Ovary (tissue), 10 donors: ENCODE measurements at places on chromosomes 4 and X. TPM values are rescaled to one million over a fixed set of nuclear protein-coding genes. Genes with fewer than 3 reads are reported as not detected.

- H3K4me3 ChIP-seq: no peak overlapping the region
- DNase-seq: no peak
- H3K36me3 ChIP-seq: no peaks in the 10 kb centered on the region
- H3K27ac ChIP-seq: no peak overlapping the region
- no peaks in the 10 kb centered on the region for H3K4me1 ChIP-seq
Measured at GRCh38 chr4:129326571-129327460, 230.9 kb downstream of the C4orf33 start.

GRCh38 chrX:138765051-138765450, 53.5 kb upstream of the FGF13 start:
- H3K4me3 ChIP-seq: no peak overlapping the region
- H3K4me1 ChIP-seq: no peaks in the 10 kb centered on the region
- no peak for DNase-seq
- no peak overlapping the region for H3K27ac ChIP-seq

DNA sequence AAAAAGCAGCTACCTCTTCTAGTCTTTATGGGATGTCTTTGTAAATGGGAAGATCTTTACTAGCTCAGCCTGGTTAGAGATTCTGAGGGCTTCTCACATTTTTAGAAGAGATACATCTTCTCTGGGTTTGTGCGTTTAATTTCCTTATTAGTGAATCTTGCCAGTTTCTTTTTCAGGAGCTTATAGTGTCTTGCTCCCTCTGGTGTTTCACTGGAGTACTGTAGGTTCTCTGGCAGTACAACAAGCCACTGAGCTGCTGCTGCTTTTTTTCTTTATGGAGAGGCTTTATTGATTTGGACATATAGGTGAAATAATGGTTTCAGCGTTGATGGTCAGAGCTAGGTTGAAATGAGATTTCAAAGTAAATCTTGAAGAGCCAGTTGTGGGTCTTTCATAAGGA, 82.9 kb downstream of the LAS1L start:
- no peaks in the 10 kb centered on the region for H3K4me1 ChIP-seq
- H3K27me3 ChIP-seq: no peaks in the 10 kb centered on the region
- no peak for DNase-seq

- H3K27ac ChIP-seq: no peak overlapping the region
- no peak for DNase-seq
- H3K4me3 ChIP-seq: no peak overlapping the region
- no peaks in the 10 kb centered on the region for H3K36me3 ChIP-seq
- no peaks in the 10 kb centered on the region for H3K27me3 ChIP-seq
Measured at GRCh38 chr4:34066126-34066525, 2178.2 kb downstream of the ARAP2 start.

GRCh38 chr4:7727749-7728148, 211.9 kb downstream of the AFAP1 start:
- no peak for DNase-seq
- H3K27me3 ChIP-seq: no peaks in the 10 kb centered on the region
- no peaks in the 10 kb centered on the region for H3K36me3 ChIP-seq
- no peaks in the 10 kb centered on the region for H3K4me1 ChIP-seq
- H3K27ac ChIP-seq: no peak overlapping the region

GRCh38 chrX:100695991-100696390, 35.9 kb downstream of the SYTL4 start:
- H3K36me3 ChIP-seq: no peaks in the 10 kb centered on the region
- no peaks in the 10 kb centered on the region for H3K4me1 ChIP-seq
- no peak overlapping the region for H3K27ac ChIP-seq
- no peak for DNase-seq
- H3K27me3 ChIP-seq: no peaks in the 10 kb centered on the region

GRCh38 chr4:108466936-108467902, 153.2 kb upstream of the RPL34 start:
- H3K27me3 ChIP-seq: no peaks in the 10 kb centered on the region
- H3K27ac ChIP-seq: no peak overlapping the region
- no peaks in the 10 kb centered on the region for H3K4me1 ChIP-seq
- DNase-seq: no peak
- no peak overlapping the region for H3K4me3 ChIP-seq
- no peaks in the 10 kb centered on the region for H3K36me3 ChIP-seq

The TAF7L gene
- not detected for total RNA-seq
